ENCODE measurements at places on chromosomes 3 and 15. TPM values are rescaled to one million over a fixed set of nuclear protein-coding genes. Genes with fewer than 3 reads are reported as not detected.
A peak's percentile ranks its signal among the peaks of the same experiment; 100 is the strongest.

GRCh38 chr3:150721285-150722130 is 17.8 kb upstream of the ERICH6 start:
- no peak for DNase-seq

Gene GAP43
- 5.1 TPM for total RNA-seq

- DNase-seq, result no peak
Measured at GRCh38 chr3:150372722-150373121, 35.4 kb upstream of the TSC22D2 start.

DNA sequence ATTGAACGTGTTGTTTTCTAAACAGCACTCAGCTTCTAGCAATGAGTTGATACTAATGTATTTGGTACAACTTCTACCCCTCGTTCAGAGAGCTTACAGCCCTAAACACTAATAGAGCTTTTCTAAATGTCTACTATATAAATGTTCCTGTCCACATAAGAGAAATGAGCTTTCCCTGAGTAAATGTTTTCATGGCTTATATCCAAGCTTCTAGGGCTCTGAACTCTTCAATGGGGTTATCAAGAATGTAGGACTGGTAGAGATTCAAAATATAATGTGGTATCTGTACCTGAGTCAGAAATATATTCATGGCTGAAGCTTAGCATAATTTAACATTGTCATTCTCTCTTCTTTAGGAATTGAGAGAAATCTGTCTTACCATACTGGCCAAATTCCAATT is 73.4 kb downstream of the SERPINI1 start:
- no peak for DNase-seq

Gene EXD1
- total RNA-seq, result not detected

GRCh38 chr15:65054333-65055200 is 9.4 kb downstream of the SLC51B start:
- DNase-seq, result peak; percentile 91

DNA sequence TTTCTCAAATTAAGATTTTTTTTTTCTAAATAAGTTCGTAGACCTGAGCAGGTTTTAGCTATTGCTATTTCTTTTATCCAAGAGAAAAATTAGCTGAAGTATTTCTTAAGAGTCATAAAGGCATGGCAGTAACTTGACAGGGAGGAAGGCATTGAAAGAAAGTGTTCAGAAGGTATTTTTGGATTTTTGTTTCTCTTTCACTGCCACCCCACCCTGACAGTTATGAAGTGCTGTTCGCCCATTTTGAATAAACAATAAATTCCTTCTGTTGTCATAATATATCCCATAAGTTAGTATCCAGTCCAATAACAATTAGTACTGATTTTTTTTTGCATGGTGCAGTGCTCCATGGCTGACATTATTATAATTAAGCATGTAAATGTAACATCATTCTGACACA is 363.0 kb downstream of the NR2F2 start:
- no peak for DNase-seq

DNA sequence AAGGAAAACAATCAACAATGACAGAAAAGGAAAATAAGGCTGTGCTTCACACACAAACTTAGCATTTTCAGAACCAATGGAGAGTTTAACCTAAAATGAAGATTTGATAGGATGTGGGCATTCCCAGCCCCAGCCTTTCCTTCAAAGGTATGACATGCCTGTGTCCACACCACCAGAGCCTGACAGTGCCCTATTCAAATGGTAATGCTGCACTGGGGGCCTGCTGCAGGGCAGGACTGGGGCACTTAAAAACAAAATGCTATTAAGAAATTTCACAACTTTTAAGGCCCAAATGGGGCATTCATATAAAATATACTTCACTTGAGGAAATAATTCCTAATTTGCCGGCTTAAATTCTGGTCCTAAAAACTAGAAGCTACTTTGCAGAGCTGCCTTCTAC is 30.9 kb upstream of the TKT start:
- no peak for DNase-seq

GRCh38 chr3:116188231-116188785 is 257.0 kb downstream of the LSAMP start:
- DNase-seq, result no peak

Gene IL17RB
- total RNA-seq, result 0.96 TPM

DNA sequence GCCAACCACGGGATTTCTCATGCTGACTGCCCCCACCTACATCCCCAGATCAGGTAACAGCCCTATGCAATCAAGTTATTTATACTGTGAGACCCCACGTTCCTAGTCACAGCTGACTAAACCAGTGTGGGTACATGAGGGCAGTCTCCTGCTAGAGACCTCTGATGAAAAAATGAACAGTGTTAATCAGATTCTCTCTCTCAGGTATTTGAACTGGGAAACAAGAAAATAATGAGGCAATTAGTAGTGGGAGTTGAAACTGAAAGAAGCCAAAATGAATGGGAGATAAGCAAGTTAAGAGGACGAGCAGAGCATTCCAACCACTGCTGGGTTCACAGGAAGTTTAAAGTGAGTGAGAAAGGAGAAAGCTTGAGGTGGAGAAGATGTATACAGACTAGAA is 98.5 kb upstream of the MYO5C start:
- DNase-seq, result no peak

Gene ST8SIA2
- total RNA-seq, result not detected

Gene FAM107A
- 10.2 TPM for total RNA-seq

DNA sequence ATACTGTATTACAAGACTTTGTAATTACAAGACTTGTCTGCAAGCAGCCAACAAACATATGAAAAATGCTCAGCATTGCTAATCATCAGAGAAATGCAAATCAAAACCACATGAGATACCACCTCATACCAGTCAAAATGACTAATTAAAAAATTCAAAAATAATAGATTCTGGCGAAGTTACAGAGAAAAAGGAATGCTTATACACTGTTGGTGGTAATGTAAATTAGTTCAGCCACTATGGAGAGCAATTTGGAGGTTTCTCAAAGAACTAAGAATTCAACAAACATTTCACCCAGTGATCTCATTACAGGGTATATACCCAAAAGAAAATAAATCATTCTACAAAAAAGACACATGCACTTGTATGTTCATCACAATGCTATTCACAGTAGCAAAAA is 617.5 kb upstream of the CCDC54 start:
- no peak for DNase-seq
